Left ventricle myocardium inferior (tissue), 1 donor: ENCODE measurements at places on chromosomes 2 and 18.

GRCh38 chr2:201357221-201357620, at the start of gene FLACC1:
FLACC1 (minus strand) TSS chr2:201357345; CDS start chr2:201351404, 5,941 bp downstream.
- H3K36me3 ChIP-seq, result peaks cover 41% of the 10 kb centered on the region
- no peak for DNase-seq
- H3K4me3 ChIP-seq, result peak within 1 kb of the TSS; percentile 52
- peaks cover 26% of the 10 kb centered on the region for H3K4me1 ChIP-seq

- H3K36me3 ChIP-seq, result no peaks in the 10 kb centered on the region
- H3K27ac ChIP-seq, result peak overlapping the region; percentile 94
- H3K4me3 ChIP-seq, result no peak overlapping the region
- DNase-seq, result no peak
Measured at GRCh38 chr18:55775972-55776371, 188.0 kb upstream of the TCF4 start.

GRCh38 chr2:221822416-221822815, 250.3 kb upstream of the EPHA4 start:
- H3K4me1 ChIP-seq, result no peaks in the 10 kb centered on the region
- no peak overlapping the region for H3K27ac ChIP-seq
- H3K4me3 ChIP-seq, result no peak overlapping the region
- H3K36me3 ChIP-seq, result no peaks in the 10 kb centered on the region
- peaks cover 17% of the 10 kb centered on the region for H3K27me3 ChIP-seq

GRCh38 chr2:170464268-170464667, 250.9 kb upstream of the SP5 start:
- peaks cover 7% of the 10 kb centered on the region for H3K4me1 ChIP-seq
- peaks cover 4% of the 10 kb centered on the region for H3K27me3 ChIP-seq
- no peak overlapping the region for H3K4me3 ChIP-seq
- H3K36me3 ChIP-seq, result no peaks in the 10 kb centered on the region
- no peak overlapping the region for H3K27ac ChIP-seq

GRCh38 chr2:96945014-96945413, 41.4 kb downstream of the FAM178B start:
- no peak overlapping the region for H3K4me3 ChIP-seq
- H3K27me3 ChIP-seq, result no peaks in the 10 kb centered on the region
- DNase-seq, result no peak
- H3K27ac ChIP-seq, result no peak overlapping the region

DNA sequence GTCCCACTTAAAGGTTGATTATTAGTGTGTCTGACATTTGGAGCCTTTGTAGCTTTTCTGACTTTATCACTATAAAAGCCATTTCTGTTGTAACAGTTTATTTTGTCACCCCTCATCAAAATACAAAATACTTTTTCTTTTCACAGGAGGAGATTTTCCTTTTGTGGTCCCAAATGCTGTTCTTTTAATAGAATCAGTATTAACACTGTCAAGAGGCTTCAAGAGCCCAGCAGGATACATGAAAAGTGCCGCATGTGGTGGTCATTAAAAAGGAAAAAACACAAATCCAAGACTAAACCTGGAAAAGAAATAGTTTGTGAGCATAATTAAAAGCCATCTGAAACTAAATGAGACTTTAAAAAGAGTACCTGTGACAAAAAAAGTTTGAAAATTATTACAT, 515.7 kb downstream of the DCDC2C start:
- no peak overlapping the region for H3K4me3 ChIP-seq
- H3K36me3 ChIP-seq, result no peaks in the 10 kb centered on the region
- no peak overlapping the region for H3K27ac ChIP-seq
- no peaks in the 10 kb centered on the region for H3K4me1 ChIP-seq

DNA sequence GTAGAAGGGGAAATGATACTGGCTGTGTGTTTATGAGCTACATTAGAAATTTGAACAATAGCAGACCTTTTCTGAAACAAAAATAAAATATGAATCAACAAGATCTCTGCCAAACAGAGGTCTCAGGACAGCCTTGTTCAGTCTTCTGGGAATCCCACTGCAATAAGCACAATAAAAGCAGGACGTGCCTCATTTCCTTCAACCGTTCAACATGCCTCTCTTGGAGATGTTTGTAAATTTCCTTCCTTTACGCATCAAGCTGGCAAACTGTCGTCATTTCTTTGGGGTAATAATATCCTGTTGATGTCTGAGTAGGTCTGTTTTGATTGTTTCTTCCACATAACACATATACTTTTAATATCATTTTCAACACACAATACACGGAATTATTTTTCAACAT, 77.2 kb downstream of the TCF4 start:
- H3K36me3 ChIP-seq, result no peaks in the 10 kb centered on the region
- H3K27ac ChIP-seq, result peak overlapping the region; percentile 89
- DNase-seq, result no peak
- no peaks in the 10 kb centered on the region for H3K27me3 ChIP-seq
- peaks cover 75% of the 10 kb centered on the region for H3K4me1 ChIP-seq

DNA sequence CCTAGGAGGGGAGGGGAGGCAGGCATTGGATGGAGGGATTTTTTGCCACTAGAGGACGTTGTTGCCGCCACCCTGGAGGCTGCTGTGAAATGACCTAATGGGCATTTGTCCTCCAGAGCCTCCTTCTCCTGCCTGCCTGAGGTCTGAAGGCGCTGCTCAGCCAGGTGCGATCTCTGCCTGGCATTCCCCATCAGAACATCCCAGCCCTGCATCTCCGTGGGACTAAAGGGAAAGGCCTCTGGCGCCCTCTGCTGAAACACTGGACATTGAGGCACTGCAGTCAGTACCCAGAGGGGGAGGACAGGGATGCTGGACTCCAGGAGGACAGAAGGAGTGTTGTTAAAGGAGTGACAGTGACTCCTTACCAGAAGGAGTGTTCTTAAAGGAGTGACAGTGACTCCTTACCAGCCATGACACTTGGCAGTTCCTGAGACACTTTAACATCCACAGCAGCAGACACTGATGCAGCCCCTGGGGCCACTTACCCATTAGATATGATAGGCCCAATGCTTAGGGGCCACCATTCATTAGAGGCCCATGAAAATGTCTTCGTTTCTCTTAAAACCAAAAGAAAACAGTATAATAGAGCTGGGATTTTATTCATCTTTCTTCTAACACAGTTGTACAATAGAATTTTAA, 17.0 kb downstream of the THNSL2 start:
- no peak overlapping the region for H3K27ac ChIP-seq
- no peaks in the 10 kb centered on the region for H3K27me3 ChIP-seq
- H3K36me3 ChIP-seq, result peaks cover 19% of the 10 kb centered on the region
- peak; percentile 61 for DNase-seq
- H3K4me3 ChIP-seq, result no peak overlapping the region
- H3K4me1 ChIP-seq, result no peaks in the 10 kb centered on the region

DNA sequence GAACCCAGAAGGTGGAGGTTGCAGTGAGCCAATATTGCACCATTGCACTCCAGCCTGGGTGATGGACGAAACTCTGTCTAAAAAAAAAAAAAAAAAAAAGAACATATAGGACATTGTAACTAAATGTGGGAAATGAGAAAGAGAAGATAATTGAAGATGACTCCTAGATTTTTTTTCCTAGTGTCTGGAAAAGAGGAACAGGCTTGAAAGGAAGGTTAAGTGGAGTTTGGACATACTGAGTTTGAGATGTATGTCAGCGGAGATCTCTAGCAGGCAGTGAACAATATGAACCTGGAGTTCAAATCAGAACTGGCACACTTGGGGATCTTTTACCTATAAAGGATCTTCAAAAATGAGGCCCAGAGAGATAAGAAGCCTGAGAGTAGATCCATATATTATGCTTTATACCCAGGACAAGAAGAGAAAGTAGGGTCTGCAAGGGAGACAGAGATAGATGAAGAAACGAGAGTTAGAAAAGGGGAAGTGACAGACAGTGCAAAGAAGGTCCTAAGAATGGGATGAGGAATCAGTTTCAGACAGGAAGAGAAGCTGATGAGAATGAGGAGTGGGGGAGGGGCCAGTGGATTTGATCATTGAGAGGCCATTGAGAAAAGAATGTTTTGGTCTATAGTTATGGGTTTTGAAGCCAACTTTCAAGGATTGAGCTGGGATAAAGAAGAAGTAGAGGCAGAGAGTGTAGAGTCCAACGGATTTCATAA, 46.9 kb upstream of the CD28 start:
- H3K4me1 ChIP-seq, result peaks cover 8% of the 10 kb centered on the region
- H3K27ac ChIP-seq, result no peak overlapping the region
- H3K4me3 ChIP-seq, result no peak overlapping the region
- H3K27me3 ChIP-seq, result no peaks in the 10 kb centered on the region
- H3K36me3 ChIP-seq, result no peaks in the 10 kb centered on the region

GRCh38 chr2:157735532-157735931, 106.9 kb upstream of the ACVR1C start:
- H3K27me3 ChIP-seq, result no peaks in the 10 kb centered on the region
- peaks cover 78% of the 10 kb centered on the region for H3K36me3 ChIP-seq
- no peaks in the 10 kb centered on the region for H3K4me1 ChIP-seq

GRCh38 chr2:8317418-8317817, 364.4 kb upstream of the ID2 start:
- no peaks in the 10 kb centered on the region for H3K27me3 ChIP-seq
- no peaks in the 10 kb centered on the region for H3K36me3 ChIP-seq
- H3K4me1 ChIP-seq, result no peaks in the 10 kb centered on the region
- DNase-seq, result no peak

GRCh38 chr2:175929850-175930249, 72.2 kb downstream of the LNPK start:
- H3K4me1 ChIP-seq, result peaks cover 15% of the 10 kb centered on the region
- DNase-seq, result no peak
- no peaks in the 10 kb centered on the region for H3K27me3 ChIP-seq
- no peak overlapping the region for H3K27ac ChIP-seq
- H3K4me3 ChIP-seq, result no peak overlapping the region
- H3K36me3 ChIP-seq, result peaks cover 38% of the 10 kb centered on the region

DNA sequence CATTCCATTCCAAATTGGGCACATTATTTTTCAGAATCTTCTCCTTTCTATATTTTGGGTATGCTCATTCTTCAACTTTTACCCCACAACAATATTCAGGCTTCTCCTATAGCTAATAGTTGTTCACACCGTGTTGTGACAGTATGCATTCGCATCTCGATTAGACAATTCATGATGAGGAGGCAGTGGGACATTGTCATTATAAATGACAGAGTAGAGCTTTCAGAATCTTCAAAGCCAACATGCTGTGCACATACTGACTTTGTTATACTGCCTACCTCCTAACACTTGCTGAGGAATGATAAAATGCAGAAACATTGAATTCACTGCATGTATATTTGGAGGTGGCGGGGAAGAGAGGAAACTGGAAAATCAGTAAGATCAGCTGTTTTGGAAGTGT, 714.2 kb downstream of the SUCLG1 start:
- H3K4me3 ChIP-seq, result no peak overlapping the region
- H3K4me1 ChIP-seq, result no peaks in the 10 kb centered on the region
- no peaks in the 10 kb centered on the region for H3K36me3 ChIP-seq
- no peaks in the 10 kb centered on the region for H3K27me3 ChIP-seq

GRCh38 chr2:74444498-74445318, 3.0 kb upstream of the RTKN start:
- H3K27ac ChIP-seq, result no peak overlapping the region
- no peaks in the 10 kb centered on the region for H3K36me3 ChIP-seq
- H3K4me1 ChIP-seq, result peaks cover 22% of the 10 kb centered on the region
- peaks cover 14% of the 10 kb centered on the region for H3K27me3 ChIP-seq
- no peak overlapping the region for H3K4me3 ChIP-seq
- no peak for DNase-seq

DNA sequence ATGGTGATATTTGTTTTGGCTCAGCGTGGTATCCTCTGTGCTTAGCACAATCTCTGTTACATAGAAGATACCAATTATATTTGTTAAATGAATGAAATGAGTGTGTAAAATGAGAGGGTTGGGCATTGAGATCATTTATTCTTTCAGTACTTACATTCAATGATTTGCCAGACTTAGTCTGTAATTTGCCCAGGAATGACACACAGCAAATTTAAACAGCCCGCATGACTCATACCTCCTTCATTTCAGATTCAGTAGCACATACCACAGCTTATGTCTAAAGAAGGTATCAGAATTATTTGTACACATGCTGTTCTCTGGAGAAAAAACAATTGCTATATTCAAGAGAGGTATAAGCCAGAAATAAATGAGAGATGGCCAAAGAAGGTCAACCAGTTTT, 37.0 kb downstream of the KLHL14 start:
- H3K36me3 ChIP-seq, result no peaks in the 10 kb centered on the region
- DNase-seq, result no peak
- H3K27me3 ChIP-seq, result no peaks in the 10 kb centered on the region
- H3K4me1 ChIP-seq, result no peaks in the 10 kb centered on the region

GRCh38 chr18:8874872-8875271, 169.5 kb downstream of the MTCL1 start:
- H3K4me3 ChIP-seq, result no peak overlapping the region
- peaks cover 34% of the 10 kb centered on the region for H3K27me3 ChIP-seq
- H3K27ac ChIP-seq, result no peak overlapping the region
- no peak for DNase-seq
- H3K36me3 ChIP-seq, result no peaks in the 10 kb centered on the region

DNA sequence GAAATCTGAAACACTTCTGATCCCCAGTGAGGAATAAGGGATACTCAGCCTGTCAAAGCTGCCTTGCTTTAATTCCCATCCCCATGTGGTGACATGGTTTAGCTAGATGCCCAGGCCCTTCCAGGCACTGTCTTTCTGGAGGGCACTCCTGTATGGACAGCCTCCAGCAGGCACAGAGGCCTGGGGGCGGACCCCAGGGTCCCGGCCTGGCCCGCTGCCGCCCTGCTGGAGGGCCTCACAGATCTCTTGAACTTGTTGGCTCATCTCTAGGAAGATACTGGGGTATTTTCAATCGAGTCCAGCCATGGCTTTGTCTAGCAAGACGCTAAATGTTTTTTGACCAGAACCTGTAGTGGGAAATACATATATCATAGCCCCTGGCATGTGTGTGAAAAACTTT, 21.0 kb upstream of the CNNM3 start:
- H3K36me3 ChIP-seq, result peaks cover 34% of the 10 kb centered on the region
- no peak overlapping the region for H3K4me3 ChIP-seq
- DNase-seq, result no peak
- H3K4me1 ChIP-seq, result peaks cover 28% of the 10 kb centered on the region
- no peak overlapping the region for H3K27ac ChIP-seq
- no peaks in the 10 kb centered on the region for H3K27me3 ChIP-seq

- H3K27ac ChIP-seq, result peak overlapping the region; percentile 99
- peak; percentile 25 for DNase-seq
- peak overlapping the region; percentile 96 for H3K4me3 ChIP-seq
- peaks cover 79% of the 10 kb centered on the region for H3K4me1 ChIP-seq
Measured at GRCh38 chr2:23925702-23926289, 1.1 kb downstream of the ATAD2B start.

GRCh38 chr18:574149-574860, 5.9 kb upstream of the CETN1 start:
- H3K4me1 ChIP-seq, result no peaks in the 10 kb centered on the region
- no peaks in the 10 kb centered on the region for H3K36me3 ChIP-seq
- H3K4me3 ChIP-seq, result no peak overlapping the region
- no peak for DNase-seq

GRCh38 chr2:236656166-236656565, 86.5 kb downstream of the ACKR3 start:
- no peak overlapping the region for H3K27ac ChIP-seq
- H3K4me1 ChIP-seq, result peaks cover 21% of the 10 kb centered on the region
- DNase-seq, result no peak
- H3K27me3 ChIP-seq, result no peaks in the 10 kb centered on the region
